RPMI7951 (cell line): ENCODE measurements at places on chromosomes 2 and 18. TPM values are rescaled to one million over a fixed set of nuclear protein-coding genes. Genes with fewer than 3 reads are reported as not detected.
A peak's percentile ranks its signal among the peaks of the same experiment; 100 is the strongest.

Gene TRIM43
- total RNA-seq = not detected in 2 replicates

DNA sequence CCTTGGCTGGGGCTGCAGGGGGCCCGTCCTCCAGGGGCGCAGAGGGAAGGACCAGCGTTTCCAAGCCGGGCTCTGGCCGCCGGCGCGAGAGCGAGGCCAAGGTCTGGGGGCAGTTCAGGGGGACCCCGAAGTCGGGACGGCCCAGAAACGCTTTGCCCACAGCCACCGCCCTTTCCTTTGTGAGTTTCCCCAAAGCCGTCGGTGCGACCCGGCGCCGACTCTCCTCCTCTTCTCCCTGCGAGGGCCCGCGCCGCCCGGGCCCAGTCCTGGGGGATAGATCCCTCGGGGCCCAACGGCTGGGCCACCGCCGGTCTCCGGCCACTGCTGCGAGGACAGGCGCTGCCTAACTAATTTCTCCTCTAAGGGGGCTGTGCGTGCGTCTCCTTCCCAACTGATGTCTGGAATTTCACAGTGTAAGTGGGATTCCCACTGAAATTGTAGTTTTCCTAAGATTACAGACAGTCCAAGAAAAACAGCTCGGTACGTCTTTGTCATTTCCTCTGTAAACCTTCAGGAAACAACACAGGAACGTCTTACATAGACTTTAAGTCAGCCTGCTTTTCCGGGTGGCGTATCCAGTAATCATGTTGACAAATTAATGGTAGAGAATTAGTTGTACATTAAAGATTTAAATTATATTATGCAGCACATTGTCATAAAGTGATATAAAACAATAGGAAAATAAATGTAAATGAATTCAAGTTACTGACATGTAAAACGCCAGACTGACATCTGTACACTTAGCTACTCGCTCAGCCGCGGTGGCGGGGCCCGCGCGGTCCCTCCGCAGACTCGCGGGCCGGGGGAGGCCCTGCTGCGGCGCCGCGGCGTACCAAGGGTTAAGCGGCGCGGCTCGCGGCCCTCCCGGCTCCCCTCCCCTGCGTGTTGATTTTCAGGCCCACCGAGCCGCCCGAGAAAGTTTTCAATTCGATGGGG lies 139.4 kb upstream of the SIX3 start:
- no peak for DNase-seq

DNA sequence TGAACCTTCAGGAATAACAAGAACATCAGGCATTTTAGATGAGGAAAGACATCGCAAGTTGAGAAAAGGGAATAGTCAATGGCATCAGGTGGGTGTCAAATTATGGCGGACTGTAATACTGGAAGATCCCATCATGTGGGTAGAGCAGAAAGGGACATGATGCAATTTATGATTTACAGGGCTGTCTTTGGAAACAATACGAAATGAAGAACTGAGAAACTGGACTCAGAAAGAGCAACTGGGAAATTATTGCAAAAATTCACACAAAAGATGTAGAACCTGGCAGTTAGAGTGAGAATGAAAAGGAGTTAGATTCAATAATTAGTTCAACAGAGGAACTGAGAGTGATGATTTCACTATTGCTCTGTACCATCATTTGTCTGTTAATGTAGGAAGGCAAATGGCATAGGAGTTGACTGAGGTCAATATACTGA lies 1635.0 kb upstream of the ACVR2A start:
- no peak for DNase-seq

GRCh38 chr18:354003-354402 lies 86.2 kb upstream of the THOC1 start:
- DNase-seq = peak; percentile 83

Gene ZEB2
- total RNA-seq = 24.0 and 32.3 TPM in 2 replicates

Gene SGPP2
- total RNA-seq = 0.10 TPM in 1 of 2 replicates, not detected in the other

- DNase-seq = no peak
Observed at GRCh38 chr2:157876786-157877138, 632 bp upstream of the ACVR1 start.

- no peak for DNase-seq
Observed at GRCh38 chr2:165627470-165627869, 158.0 kb downstream of the CSRNP3 start.

DNA sequence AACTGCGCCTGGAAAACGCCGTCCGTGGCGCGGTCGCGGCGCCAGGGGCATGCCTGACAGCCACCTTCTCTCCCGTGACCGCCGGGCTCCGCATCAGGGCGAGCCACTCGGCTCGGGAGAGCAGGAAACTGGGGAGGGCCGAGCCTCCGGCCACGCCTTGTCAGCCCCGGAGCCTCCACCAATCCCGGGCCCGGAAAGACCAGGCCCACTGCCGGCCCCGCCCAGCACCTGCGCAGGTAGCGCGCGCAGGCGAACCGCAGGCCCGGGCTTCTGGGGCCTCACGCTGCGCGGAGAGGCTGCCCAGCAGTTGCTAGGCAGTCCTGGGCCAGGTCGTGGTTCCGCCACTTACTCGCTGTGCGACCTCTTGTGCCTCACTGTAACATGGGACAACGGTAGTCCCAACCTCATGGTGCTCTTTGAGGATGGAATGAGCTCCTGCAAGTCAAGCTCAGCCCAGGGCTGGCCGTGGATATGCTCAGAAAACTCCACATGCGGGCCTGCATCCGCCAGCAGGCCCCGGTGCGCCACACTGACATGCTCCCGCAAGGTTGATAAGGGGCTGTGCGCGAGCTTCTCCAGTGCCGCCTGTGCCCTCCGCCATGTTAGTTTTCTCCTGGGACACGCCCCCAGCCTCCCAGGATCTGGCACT lies 97.1 kb downstream of the INHBB start:
- no peak for DNase-seq

Gene NT5C1B
- not detected in 2 replicates for total RNA-seq

DNA sequence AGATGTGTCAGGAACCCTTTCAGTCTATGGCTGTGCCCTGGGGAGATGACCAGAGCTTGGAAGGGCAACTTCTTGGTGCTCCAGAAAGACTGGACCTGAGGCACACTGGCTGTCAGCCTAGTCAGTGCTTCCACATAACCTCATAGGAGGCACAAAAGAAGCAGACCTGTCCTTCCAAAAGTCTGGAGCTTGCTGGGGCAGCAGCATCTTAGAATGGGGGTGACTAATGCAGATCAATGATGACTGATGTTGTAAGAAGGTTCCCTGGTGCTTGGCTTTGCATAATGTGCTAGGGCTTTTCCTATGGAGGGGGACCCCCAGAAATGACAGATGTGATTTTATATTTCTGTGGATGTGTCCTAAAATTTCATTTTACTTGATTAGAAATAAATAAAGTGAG lies 255.7 kb upstream of the THUMPD2 start:
- DNase-seq = no peak

GRCh38 chr2:41241325-41242000 lies 789.6 kb upstream of the SLC8A1 start:
- DNase-seq = no peak
